ENCODE measurements at places on chromosomes 16 and 17.

DNA sequence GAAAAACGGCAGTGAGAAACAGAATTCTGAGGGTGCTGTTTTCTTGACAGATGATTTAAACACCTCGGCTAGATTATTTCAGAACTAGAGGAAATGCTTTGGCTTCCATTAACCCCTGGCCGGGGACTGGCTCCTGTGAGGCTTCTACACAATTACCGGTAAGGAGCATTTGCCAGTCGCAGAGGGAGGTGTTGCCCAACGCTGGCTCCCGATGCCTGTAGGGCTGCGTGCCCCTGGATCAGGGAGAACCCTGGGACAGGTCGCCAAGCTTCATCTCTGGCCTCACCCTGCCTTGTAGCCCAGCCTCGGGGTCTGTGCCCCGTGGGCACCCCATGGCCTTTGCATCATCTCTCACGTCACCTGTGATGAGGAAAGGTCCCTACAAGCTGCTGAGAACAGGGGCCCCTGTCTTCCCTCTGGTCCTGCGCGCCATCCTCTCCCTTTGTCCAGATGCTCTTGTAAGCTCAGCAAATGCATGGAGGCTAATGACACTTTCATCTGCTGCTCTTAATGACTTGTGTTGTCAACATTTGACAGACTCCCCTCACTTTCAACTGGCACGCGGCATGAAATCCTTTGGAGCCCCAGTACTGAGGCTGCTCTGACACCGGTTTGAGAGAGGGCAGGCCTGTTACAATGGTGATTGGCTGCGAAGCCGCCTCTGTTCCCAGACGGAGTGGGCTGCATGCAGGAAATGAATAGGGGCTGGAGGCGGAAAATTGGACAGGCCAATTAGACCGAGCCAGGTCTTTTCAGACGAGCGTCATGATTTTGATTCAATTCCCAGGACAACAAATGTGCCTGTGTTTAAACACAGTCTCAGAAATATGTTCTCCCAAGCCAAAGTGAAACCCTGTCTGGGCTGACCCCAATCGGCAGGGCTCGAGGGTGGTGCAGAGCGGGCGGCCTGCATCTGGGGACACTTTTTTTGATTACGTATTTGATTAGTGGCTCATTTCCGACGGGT, 85.5 kb upstream of the DOC2B start:
- DNase-seq = no peak

- DNase-seq = no peak
These were observed 1178.3 kb downstream of the CDH11 start for GRCh38 chr16:63943566-63943965.

GRCh38 chr16:56275076-56275475, 83.8 kb downstream of the GNAO1 start:
- no peak for DNase-seq

DNA sequence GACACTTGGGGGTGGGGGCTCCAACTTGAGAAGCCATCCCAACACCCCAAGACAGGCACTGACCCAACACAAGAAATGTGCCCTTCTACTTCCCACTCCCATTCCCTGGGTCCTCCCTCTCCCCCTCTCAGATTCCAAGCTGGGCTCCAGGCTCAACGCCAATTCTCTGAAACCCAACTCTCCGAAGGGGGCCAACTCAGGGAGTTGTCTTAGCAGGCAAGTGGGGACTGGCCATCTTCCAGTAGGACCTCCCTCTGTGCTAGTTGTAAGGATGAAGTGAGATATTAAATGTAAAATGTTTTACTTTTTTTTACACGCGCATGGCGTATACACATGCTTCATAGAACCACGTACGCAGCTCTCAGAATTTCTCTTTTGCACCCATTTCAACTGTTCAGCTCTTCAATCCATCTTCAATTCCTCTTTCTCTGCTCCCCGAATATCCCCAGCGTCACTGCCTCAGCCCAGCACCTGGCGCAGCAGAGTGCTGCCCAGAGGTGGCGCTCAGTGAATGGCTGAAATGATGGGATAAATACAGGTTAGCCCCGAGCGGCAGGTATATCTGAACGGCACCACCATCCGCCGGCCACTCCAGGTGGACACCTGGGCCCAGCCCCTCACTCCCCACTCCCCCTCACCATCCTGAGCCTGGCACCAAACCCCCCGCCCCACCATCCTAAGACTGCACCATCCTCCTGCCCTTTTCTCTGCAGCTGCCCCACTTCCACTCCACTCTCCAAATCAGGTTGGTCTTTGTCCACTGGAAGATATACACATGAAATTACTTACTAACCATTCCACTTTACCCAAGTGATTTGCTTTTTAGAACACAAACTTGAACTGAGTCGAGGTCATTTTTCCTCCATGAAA, 43.9 kb upstream of the TNRC6C start:
- DNase-seq = no peak

DNA sequence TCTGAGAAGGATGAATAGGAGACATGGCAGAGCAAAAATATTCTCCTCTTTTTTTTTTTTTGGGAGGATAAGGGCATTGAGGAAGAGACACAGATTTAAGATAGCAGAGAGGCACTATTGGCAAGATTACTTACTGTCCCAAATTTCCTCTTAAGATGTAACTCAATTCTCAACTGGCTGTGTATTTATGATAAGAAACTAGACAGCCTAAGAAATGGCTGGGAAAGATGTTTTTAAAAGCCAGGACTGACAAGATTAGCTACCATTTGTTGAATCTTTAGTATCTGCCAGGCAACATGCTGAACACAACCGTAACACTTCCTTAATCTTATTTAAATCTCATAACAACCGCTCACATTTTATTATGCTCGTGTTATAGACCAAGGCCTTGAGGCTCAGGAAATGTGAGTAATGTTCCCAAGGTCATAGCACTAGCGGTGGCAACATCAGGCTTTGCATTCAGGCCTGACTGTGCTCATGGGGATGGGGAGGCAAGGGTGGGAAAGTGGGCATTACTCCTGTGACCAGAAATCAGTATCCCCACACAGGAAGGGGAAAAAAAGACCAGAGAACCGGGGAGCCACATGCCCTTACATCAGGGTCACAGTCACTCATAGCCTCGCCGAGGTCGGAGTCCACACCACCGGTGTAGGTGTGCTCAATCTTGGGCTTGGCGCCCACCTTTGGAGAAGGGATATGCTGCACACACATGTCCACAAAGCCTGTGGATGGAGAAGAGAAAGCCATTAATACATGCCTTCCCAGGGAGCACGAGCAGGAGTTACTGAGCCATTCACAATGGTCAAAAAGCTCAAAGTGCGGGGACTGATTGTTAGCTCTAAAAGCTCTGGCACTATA, 15.6 kb downstream of the HIGD1B start:
- no peak for DNase-seq
